ENCODE measurements at places on chromosomes 5 and 9. TPM values are rescaled to one million over a fixed set of nuclear protein-coding genes. Genes with fewer than 3 reads are reported as not detected.
A peak's percentile ranks its signal among the peaks of the same experiment; 100 is the strongest.

KIF12 gene
- total RNA-seq: not detected

GRCh38 chr9:92119586-92119985 lies 4.4 kb upstream of the SPTLC1 start:
- H3K36me3 ChIP-seq: no peaks in the 10 kb centered on the region
- H3K27ac ChIP-seq: no peak overlapping the region
- H3K4me1 ChIP-seq: peaks cover 4% of the 10 kb centered on the region
- DNase-seq: no peak
- H3K27me3 ChIP-seq: peaks cover 2% of the 10 kb centered on the region

DNA sequence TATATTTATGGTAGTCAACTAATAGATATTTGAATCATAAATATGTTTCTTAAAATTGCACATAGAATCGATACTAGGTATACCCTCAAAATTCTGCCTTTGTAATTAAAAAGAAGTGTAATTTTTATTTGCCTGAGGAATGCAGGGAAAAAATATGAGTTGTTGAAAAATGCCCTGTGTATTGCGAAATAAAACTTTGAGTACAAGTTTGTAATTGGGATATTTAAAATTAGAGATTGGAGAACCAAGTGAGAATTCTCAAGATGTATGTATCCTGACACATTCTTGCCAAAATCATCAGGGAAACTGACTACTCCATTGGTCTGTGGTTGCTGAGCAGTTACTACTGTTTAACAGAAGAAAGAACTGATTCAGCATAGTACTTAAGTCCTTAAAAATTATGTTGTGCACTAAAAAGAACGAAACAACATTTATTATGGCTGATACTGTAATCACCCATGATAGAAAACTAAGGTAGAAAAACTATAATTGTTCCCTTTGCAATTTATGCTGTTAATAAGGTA lies 36.0 kb downstream of the ST8SIA4 start:
- no peaks in the 10 kb centered on the region for H3K4me1 ChIP-seq
- DNase-seq: no peak
- peaks cover 14% of the 10 kb centered on the region for H3K36me3 ChIP-seq
- H3K4me3 ChIP-seq: no peak overlapping the region

DNA sequence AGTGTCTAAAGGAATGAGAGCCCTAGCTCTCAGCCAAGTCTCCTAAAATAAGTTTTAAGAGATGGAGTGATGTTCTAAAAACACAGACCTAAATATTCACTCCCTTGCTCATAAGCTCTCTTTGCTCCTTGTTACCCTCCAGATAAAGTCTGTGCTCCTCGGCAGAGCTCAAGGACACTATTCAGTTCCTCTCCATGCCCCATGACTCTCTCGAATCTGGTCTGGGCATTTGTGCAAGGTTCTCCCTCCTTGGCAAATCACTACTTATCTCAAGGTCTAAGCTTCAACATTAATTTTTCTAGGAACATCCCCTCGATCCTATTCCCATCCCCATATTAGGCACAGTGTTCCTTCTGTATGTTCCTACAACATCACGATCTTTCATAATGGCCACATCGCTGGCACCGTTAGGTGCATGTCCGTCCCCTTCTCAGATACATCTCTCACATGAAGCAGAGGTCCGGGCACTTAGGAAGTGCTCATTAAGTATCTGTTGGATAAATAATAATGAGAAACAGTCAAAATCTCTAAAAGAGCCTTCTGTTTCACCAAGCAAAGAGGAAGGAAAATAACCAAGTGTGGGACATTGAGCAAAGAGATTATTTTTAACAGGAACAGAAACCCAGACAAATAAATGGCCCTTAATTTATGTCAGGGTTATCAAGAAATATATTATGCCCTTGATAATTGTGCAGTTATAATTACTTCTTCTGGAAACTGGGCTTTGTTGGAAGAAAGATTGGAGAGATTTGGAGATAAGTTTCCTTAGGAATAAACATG lies 85.9 kb upstream of the HTR4 start:
- no peak overlapping the region for H3K27ac ChIP-seq
- no peaks in the 10 kb centered on the region for H3K36me3 ChIP-seq
- H3K4me3 ChIP-seq: no peak overlapping the region
- H3K27me3 ChIP-seq: no peaks in the 10 kb centered on the region
- H3K4me1 ChIP-seq: no peaks in the 10 kb centered on the region
- no peak for DNase-seq

- H3K36me3 ChIP-seq: peaks cover 3% of the 10 kb centered on the region
- DNase-seq: no peak
- H3K27me3 ChIP-seq: no peaks in the 10 kb centered on the region
- no peaks in the 10 kb centered on the region for H3K4me1 ChIP-seq
Observed at GRCh38 chr5:55671975-55672374, 40.1 kb downstream of the SLC38A9 start.

DNA sequence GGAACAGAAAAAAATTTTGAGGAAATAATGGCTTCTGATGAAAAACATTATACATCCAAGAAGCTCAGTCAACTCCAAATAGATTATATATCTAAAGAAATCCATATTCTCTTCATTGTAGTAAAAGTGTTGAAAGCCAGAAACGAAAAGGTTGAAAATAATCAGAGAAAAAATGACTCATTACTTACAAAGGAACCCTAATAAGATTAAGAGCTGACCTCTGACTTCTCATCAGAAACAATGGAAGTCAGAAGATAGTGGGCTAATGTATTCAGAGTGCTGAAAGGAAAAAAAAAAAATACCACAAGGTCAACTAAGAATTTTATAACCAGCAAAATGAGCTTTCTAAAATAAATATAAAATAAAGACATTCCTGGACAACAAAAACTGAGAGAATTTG lies 60.0 kb downstream of the HSD17B4 start:
- DNase-seq: no peak
- H3K27ac ChIP-seq: no peak overlapping the region
- H3K36me3 ChIP-seq: peaks cover 12% of the 10 kb centered on the region

- no peaks in the 10 kb centered on the region for H3K4me1 ChIP-seq
- no peak overlapping the region for H3K27ac ChIP-seq
- no peaks in the 10 kb centered on the region for H3K36me3 ChIP-seq
- H3K4me3 ChIP-seq: no peak overlapping the region
Observed at GRCh38 chr9:96293498-96294158, 8.3 kb downstream of the HSD17B3 start.

DNA sequence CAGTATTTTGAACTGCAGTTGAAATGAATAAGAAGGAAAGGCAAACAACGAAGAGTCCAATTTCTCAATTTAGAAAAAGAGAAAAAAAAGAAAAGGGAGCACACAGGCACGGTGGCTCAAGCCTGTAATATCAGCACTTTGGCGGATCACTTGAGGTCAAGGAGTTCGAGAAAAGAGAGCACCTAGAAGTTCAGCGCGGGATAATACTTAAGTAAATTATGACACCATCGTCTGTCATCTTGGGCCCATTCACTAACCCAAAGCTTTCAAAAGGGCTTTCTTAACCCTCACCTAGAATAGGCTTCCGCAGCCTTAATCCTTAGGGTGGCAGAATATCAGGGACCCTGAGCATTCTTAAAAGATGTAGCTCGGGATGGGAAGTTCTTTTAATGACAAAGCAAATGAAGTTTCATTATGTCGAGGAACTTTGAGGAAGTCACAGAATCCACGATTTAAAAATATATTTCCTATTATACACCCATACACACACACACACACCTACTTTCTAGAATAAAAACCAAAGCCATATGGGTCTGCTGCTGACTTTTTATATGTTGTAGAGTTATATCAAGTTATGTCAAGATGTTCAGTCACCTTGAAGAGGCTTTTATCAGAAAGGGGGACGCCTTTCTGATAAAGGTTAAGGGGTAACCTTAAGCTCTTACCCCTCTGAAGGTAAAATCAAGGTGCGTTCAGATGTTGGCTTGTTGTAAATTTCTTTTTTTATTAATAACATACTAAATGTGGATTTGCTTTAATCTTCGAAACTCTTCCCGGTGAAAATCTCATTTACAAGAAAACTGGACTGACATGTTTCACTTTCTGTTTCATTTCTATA lies 602 bp upstream of the CD274 start:
- H3K4me1 ChIP-seq: peaks cover 4% of the 10 kb centered on the region
- DNase-seq: no peak
- no peaks in the 10 kb centered on the region for H3K27me3 ChIP-seq
- peak overlapping the region; percentile 71 for H3K4me3 ChIP-seq
- no peaks in the 10 kb centered on the region for H3K36me3 ChIP-seq
- H3K27ac ChIP-seq: peak overlapping the region; percentile 98

Data from T-cell (primary cell).